ENCODE measurements at places on chromosomes 11 and 22.

- peak; percentile 12 for DNase-seq
Observed at GRCh38 chr22:28882545-28882877, 861 bp upstream of the ZNRF3 start.

GRCh38 chr11:7490054-7490453 lies 4.7 kb downstream of the OLFML1 start:
- no peak for DNase-seq

DNA sequence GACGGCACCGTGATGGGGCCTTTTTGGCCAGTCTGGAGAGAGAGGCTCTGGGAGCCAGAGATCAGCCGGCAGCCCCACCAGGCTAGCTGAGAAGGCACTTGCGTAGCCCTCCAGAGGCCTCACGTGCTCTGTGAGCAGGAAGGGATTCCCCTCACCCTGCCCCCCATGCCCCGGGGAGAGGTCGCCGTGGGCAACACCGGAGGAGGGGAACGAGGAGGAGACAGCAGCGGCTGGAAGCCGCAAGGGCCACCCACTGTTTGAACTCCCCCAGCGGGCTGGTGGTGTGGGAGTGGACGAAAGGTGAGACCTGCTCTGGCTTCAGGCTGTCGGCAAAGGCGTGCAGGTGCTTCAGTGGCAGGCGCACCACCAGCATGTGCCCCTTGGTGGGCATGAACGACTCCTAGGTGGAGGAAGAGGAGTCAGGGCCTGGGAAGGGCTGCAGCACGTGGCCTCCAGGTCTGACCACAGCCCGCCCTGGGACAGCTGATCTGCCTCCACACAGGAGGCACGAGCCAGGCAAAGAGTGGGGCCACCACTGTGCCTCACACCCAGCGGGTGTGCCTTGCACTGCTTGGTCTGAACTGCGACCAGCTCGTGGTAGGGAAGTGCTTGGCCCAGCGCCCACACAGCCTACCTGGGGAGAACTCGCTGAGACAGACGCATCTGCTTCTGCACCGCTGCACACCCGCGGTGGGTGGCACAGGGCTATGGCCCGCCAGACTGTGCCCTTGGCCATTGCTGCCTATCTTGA lies 99.9 kb downstream of the MED15 start:
- no peak for DNase-seq

GRCh38 chr11:10653946-10654810 lies 39.4 kb downstream of the IRAG1 start:
- peak; percentile 45 for DNase-seq

GRCh38 chr11:69601011-69601975 lies 39.7 kb upstream of the CCND1 start:
- no peak for DNase-seq

DNA sequence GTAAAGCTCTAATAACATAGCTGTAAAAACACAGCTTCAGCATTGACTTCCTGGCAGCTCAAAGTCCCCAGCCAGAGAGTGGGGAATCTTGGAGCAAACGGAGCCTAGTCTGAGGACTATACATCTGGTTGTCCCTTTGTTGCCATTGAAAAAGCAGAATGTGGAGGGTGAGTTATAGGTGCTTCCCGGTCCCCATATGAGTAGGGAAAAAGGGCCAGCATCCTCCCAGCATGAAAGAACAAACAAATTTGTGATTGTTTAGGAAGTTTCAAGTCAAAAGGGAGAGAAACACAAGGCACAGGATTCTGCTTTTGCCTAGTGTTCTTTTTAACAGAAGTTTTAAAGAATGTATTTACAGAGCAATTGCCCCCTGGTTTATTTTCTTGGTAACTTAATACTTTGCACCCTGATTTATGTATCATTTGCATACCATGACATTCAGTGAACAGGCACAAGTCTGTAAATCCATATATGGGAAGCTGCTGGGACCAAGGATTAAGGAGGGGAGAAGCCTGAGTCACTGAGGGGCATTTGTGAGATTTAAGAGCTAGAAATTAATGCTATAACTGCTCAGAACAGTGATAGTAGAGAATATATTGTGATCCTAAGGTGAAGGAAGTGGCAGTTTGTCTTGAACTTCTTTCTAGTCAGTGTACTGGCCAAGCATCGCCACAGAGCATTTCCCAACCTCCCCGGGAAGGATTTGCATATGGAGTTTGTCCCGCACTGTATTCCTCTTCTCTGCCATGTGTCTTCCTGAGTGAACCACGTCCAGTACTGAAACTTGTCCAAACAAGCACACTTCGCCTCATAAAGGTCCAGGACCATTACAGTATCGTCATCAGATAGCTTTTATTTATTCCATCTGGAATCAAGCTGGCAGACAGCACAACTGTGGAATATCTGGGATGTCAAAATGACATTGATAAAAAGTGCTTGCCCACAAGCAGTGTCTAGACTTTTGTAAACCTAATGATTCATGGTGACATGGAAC lies 103.0 kb downstream of the DBX1 start:
- DNase-seq, result no peak

- DNase-seq, result no peak
Observed at GRCh38 chr11:1825785-1826451, 8.9 kb upstream of the SYT8 start.

- DNase-seq, result no peak
Observed at GRCh38 chr22:32920032-32920628, 118.6 kb downstream of the TIMP3 start.

- no peak for DNase-seq
Observed at GRCh38 chr11:117011541-117011898, 86.7 kb downstream of the SIK3 start.

DNA sequence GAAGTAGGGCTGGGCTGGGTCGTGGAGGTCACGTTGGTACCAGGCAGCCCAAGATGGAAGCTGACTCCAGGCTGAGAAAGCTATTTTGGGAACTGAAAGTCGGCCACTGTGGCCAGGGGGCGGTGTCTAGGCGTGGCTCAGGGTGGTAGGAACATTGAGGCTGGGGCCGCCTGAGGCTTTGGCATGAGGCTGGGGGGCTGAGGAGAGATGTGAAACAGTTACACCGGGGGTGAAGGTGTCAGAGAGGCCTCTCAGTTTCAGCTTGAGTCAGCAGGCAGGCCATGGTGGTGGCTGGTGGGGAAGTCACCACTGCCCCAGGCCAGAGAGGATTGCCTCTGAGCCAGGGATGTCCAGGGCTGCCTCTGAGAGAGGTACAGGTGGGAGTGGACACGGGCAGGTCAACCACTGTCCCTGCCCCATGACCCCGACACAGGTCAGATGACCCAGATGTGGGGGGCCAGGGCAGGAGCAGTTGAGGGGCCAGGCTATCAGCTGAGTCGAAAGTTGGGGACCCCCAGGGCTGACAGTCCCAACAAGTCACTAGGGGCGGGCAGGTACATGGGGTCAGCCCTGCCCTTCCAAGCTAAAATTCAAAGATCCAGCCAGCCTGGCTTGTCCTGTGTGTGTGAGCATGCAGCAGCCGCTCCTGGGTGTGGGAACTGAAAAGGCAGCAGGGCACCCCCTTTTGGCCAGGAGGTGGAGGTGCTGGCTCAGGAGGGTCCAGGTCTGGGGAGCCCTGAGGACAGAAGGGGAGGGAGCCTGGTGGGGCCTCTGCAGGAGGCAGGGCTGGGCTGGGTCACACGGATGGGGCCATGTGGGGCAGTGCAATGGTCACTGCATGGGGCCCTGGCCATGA lies 7.2 kb downstream of the KCNK7 start:
- DNase-seq, result peak; percentile 70

DNA sequence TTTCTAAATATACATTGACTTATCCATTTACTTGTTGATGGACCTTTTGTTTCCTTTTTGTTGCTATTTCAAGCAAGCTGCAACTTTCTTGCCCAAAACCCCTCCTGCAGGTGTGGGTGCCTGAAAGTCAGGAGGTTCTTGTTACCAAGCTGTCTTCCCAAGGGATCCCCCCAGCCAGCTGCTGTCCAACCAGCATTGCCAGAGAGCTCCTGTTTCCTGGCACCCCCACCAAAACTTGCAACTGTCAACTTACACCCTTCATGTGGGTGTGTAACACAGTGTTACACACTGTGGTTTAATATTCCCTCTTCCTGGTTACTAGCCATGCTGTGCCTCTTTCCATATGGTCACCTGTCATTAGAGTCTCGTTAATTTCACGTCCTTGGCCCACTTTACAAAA lies 1.6 kb upstream of the KRTAP5-1 start:
- no peak for DNase-seq

DNA sequence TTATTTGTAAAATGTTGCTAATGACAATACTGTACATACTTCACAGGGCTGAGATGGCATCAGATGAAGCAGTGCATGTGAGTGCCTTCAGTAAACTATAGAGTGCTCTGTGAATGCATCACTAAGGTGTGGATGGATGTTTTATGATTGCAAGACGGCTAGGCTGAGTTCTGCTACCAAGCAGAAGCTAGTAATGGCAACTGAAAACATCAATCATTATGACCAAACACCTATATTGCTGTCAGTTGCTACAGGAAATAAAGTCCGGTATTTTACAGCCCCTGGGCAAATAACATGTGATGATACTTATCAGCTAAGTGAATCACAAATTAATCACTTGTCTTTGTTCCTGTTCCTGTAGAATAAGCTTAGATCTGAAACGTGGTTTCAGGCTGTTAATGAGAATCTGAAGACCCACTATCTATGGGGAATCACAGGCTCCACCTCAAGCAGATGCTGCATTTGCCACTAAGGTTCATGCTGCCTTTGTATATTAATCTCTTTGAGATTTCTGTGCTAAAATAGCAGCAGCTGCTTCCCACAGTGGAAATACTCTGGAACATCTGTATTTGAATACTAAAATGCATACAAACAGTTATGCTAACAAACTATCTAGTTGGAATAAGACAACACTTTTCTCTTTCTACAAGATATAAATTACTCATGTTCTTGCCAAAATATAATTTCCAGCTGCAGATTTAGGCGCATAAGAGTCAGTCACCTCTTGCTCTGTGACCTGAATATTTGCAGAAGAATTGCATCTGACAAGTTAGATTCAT lies 254.0 kb upstream of the PITPNB start:
- DNase-seq, result no peak

- no peak for DNase-seq
Observed at GRCh38 chr22:31821572-31821971, 67.8 kb downstream of the DEPDC5 start.

DNA sequence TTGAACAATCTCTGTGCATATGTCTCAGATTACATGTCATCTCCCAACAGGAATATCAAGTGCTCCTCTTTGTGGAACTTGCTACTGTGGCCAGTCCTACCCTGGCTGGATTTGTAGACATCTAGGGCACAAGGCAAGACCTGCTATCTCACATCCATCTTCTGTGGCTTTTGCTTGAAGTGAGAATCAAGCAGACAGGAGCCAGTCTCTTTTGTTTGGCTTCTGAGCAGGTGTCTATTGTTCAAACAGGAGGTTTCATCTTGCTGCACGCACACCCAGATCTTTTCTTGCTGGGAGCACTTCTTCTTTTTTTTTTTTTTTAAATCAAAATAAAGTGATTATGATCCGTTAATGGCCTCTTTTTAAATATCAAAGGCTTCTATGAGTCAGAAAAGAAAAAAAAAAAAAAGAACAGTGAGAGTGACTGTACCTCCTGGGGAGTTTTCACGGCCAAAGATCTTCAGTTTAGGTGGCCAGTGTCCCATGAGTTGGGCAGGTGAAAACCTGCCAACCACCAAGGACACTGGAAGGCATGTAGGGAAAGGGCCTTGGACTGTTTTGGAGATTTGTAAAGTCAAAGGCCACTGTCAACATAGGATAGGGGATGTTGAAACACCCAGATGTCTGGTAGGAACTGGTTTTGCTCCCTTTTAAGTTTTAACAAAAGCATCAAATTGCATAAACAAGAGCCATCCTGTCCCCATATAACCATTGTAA lies 78.1 kb downstream of the CD44 start:
- no peak for DNase-seq

DNA sequence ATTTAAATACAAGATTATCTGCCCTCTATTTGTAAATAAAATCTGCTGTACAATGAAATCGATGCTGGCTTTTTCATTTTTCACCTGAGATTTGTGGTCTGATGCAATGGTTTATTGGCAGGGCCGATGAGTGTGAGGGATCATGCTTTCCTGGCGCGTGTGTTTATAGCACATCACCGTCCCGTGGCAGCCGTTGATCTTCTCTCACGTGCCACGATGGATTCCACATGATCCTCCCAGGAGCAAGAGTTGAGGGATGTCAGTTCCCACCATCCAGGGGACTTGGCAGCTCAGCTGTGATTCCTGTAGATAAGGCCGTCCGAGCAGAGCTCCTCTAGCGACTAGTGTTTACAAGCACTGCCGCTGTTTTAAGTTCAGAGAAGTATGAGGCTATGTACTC lies 213.7 kb downstream of the TBC1D22A start:
- no peak for DNase-seq

GRCh38 chr11:73384125-73384441 lies 7.9 kb downstream of the RELT start:
- no peak for DNase-seq

DNA sequence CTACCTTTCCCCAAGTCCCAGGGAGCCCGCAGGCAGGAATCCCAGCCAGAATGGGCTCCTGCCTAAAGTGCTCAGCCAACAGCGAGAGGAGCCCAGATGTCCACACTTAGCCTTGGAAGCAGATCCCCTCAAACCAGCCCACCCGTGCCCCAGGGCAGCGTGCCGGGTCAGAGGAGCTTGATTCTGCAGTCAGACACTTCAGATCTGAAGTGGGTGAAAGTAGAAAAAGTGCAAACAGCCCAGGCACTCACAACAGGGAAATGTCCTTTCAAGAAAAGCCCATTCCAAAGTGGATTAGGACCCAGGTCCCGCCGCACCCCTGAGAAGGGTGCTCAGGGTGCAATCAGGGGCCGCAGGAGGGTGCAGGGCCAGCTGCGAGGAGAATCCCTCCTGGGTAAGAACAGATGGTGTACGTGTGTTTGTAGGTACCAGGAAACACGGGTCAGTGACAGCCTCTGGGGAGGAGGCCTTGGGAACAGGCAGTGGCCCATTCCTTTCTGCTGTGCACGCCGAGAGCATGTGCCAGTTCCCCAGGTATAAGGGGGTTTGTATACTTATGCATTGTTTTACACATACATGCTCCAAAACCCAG lies 17.7 kb downstream of the ELFN2 start:
- DNase-seq, result no peak

DNA sequence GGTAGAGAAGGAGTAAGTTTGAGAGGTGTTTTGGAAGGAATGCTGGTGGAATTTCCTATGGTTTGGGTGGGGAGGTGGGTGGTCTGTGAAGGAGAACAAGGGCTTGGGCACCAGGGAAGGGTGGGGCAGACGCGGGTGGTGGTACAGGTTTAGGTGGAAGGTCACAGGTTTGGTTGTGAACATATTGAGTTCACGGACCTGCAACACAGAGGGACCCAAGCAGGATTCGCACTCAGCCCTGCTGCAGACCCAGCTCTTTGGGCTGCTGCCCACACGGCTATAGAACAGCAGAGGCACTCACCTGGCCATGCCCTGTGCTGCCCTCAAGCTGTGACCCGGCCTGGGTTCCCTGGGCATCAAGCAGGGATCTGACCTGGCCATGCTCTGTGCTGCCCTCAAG lies 33.5 kb upstream of the EMID1 start:
- DNase-seq, result no peak

GRCh38 chr11:3632070-3632660 lies 9.6 kb downstream of the ART5 start:
- no peak for DNase-seq

DNA sequence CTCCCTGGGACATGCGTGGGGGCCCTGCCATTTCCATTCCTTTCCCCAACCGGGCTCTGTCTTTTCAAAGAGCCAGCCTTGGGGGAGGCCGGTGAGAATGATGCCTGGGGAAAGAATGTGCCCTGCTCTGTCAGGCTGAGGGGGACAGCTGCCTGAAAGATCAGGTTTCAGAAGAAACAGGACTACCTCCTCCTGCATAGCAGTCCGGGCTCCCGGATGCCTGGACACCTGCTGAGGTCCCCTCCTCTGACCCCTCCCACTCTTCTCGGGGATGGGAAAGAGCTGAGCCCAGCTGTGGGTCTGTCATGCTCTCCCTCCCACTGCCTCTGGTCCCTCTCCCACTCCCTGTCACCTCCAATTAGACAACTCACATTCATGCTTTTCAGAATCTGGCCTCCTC lies 41.8 kb upstream of the CDON start:
- no peak for DNase-seq

Data from endothelial cell (in vitro differentiated cells).